ENCODE measurements at places on chromosomes 11 and 22.

- DNase-seq = no peak
Observed at GRCh38 chr11:117668321-117668751, 128.7 kb downstream of the DSCAML1 start.

DNA sequence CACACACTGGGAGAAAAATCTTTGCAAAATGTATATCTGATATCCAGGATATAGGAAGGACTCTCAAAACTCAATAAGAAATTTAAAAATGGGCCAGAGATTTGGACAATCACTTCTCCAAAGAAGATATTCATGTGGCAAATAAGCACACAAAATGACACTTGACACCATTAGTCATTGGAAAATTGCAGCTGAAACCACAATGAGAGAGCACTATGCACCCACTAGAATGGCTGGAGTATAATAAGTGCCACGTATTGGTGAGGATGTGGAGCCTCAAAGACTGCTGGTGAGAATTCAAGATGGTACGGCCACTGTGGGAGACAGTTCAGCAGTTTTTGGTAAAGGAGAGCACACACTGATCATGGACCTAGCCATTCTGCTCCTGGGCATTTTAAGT, 12.8 kb upstream of the OSBPL5 start:
- no peak for DNase-seq

- DNase-seq = no peak
Observed at GRCh38 chr22:44351037-44351436, 38.3 kb upstream of the SHISAL1 start.

GRCh38 chr11:14872032-14872431, 20.0 kb downstream of the CYP2R1 start:
- no peak for DNase-seq

- no peak for DNase-seq
Observed at GRCh38 chr22:40920526-40920925, 30.7 kb upstream of the RBX1 start.

GRCh38 chr11:128832121-128832497, 35.0 kb downstream of the KCNJ1 start:
- DNase-seq = no peak

DNA sequence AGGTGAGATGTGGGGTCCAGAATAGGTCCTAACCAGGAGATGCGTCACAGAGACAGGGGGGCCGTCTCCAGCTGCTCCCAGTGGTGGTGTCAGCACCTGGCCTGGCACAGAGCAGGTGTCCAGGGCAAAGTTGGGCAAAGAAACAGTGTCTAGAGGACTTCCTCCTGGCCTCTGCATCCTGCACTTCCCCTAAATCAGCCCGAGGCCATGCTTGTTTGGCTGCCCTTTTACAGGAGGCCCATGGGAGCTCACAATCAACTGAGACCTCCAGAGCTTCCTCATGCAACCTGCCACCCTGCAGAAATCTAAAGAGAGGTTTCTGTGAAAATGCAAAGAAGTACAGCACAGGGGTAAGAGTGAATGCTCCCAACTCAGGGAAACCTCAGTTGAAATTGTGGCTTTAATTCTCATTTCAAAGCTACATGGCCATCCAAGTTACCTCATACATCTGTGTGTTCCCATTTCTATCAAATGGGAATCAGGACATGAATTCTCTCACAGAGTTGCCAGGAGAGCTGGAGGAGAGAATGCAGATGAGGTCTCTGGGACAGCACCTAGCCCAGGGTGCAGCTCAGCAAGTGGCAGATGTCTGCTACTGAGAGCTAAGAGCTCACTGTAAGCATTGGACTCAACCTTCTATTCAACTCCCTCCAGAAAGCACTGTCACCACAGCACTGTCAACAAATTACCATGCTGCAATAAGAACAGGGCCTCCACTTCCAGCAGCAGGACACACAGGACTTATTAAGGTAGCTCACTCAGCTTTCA, 32.6 kb downstream of the TCIRG1 start:
- no peak for DNase-seq

DNA sequence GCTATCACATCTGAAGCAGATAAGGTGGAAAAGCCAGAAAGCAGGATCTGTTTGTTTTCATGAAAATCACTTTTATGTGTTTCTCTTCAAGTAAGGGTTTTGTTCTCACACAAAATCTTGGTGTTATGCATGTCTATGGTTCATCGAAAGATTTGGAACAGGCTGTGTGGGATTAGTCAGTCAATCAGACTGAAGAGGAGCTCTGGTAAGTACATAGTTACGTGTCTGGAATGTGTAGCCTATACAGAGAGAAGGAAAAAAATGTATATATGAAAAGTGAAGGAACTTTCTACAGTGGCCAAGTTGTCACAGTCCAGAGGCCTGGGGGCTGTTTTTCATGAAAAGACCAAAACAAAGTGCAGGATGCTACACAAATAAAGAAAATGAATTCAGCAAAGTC, 156.7 kb downstream of the CNTN5 start:
- DNase-seq = no peak

- no peak for DNase-seq
Observed at GRCh38 chr11:118147502-118147901, 5.1 kb downstream of the SCN4B start.

DNA sequence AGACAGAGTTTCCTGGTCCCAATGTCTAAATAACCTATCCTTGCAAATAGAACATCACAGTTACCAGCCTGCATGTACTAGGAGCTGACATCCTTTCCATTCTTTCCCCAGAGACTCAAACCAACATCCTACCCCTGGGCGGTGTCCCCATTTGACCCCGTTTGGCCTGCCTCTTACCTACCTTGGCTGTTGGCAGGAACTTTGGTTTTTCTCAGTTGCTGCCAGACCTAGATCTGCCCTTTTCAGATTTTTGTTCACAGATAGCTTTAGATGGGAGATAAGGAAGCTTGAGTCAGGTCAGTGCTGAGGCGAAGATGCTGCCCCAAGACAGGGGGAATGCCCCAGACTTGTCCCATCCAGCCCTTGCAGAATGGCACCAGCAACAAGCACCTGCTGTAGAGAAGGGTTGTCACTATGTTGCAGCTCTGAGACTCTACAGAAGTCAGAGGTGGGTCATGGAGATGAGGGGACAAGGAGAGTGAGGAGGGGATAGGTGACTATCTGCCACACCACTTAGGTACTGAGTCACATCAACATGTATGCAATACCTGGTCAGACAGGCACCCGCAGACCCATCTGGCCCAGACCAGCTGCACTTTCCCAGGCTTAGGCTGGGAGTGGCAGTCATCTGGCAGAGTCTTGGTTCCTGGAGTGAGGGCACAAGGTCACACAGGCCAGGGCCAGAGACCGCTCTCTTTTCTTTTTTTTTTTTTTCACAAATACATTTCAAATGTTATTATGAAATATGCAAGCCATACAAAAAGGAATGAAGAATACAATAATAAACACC, 61.5 kb upstream of the POU2AF1 start:
- no peak for DNase-seq

- DNase-seq = no peak
Observed at GRCh38 chr11:36702330-36703054, 104.5 kb upstream of the RAG2 start.

- DNase-seq = no peak
Observed at GRCh38 chr11:34570584-34570983, 50.3 kb upstream of the EHF start.

DNA sequence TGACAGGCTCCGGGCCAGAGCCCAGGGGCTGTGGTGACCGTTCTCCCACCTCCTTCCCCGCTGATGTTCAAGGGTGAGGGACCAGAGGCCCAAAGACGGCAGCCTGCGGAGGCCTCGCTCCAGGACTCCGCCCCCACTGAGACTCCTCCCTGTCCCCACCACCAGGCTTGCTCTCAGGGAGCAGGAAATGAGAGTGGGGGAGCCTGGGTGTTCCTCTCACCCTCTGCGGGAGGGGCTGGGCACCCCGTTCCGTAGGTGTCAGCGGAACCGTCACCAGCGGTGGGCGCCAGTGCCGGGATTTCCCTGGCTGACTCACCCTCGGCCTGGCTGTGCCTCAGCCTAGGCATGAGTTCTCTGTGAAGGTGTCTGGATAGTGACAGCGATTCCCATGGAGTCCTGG, 15.7 kb downstream of the DAGLA start:
- DNase-seq = peak; percentile 85
